AML-193 (cell line): ENCODE measurements at places on chromosomes 7 and 10.
A peak's percentile ranks its signal among the peaks of the same experiment; 100 is the strongest.

- DNase-seq: no peak
Observed at GRCh38 chr7:47967123-47967522, 12.3 kb downstream of the HUS1 start.

GRCh38 chr10:30550967-30551815, 78.4 kb downstream of the LYZL2 start:
- DNase-seq: no peak

GRCh38 chr7:115068220-115068619, 146.3 kb downstream of the MDFIC start:
- DNase-seq: no peak

DNA sequence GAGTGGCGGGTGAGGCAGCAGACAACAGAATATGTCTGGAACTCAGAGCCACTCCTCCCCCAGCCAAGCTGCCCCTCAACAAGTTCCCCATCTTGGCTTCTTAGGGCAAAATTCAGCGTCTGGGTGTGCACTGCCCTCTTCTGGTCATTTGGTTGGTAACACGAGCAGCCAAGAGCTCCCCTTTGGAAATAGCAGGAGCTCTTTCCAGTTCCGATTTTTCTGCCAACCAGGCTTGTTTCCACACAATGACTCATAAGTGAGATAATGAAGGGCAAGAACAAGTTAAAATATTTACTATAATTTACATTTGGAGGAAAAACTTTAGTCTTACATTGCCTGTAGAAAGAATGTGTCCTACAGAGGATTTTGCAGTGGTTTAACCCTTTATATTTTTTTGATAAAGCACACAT, 70.5 kb downstream of the ADCYAP1R1 start:
- DNase-seq: peak; percentile 57

GRCh38 chr7:122329145-122329802, 24.7 kb upstream of the FEZF1 start:
- no peak for DNase-seq

DNA sequence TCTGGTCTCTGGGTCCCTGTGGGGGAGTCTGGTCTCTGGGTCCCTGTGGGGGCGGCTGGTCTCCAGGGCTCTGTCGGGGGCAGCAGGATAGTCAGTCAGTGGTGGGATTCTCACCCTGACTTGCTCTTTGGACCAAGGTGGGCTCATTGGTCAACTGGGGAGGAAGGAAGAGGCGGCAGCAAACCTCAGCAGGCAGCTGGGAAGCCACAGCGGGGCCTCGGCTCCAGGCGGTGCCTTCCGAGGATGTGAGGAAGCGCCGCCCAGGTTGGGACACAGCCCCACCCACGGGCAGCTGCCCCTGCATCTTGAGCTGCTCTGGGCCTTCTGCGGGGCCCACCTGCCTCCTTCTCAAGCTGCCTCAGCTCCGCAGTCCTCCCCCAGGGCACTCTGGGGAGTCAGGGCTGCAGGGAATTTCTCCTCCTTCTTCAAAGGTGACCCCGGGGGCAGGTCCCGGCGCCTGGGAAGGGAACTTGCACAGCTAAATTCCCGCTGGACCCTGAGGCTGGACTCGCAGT, 20.4 kb upstream of the KNDC1 start:
- no peak for DNase-seq

- no peak for DNase-seq
Observed at GRCh38 chr10:13922586-13922985, 335.8 kb downstream of the PRPF18 start.

DNA sequence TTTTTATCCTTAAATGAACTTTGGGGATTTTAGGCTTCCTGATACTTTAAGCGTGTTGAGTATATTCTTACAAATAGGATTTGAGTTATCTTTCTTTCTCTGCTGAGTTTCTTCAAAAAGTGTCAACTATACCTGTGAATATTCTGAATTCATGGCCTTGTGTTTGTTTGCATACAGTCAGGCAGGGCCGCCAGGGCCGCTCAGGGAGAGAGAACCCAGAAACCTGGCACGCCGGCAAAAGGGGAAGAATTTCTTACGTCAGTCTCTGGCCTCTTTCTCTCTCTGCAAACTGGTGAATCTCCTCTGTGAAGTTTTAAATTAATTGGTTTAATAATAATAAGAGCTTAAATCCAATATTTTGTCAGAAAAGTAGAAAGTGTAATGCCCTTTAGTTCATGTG, 29.3 kb upstream of the BNIP3 start:
- DNase-seq: no peak
